ENCODE measurements at places on chromosomes 2 and 18. TPM values are rescaled to one million over a fixed set of nuclear protein-coding genes. Genes with fewer than 3 reads are reported as not detected.

Gene PLA2R1
- total RNA-seq = 2.7 TPM

Gene PRLH
- total RNA-seq = not detected

Gene C2orf15
- total RNA-seq = 0.79 TPM

Gene KIF3C
- 18.1 TPM for total RNA-seq

Gene GTF3C2
- 52.2 TPM for total RNA-seq

Gene UPP2
- total RNA-seq = not detected

Gene EFR3B
- 0.39 TPM for total RNA-seq

Gene TTC39C
- total RNA-seq = 13.0 TPM

Gene FOSL2
- total RNA-seq = 118 TPM

Gene SANBR
- 8.7 TPM for total RNA-seq

Gene SLC4A5
- total RNA-seq = 1.2 TPM

Gene SIX2
- 2.0 TPM for total RNA-seq

Gene SLC23A3
- 2.0 TPM for total RNA-seq

Gene PRKAG3
- total RNA-seq = not detected

Gene NXPH2
- not detected for total RNA-seq

Gene AGXT
- not detected for total RNA-seq

Gene AFF3
- not detected for total RNA-seq

Gene MFSD6
- 15.4 TPM for total RNA-seq

Gene SLC8A1
- 4.3 TPM for total RNA-seq

Gene ARHGEF4
- total RNA-seq = 5.9 TPM

Gene DNAH7
- total RNA-seq = 0.11 TPM

Gene QPCT
- 60.9 TPM for total RNA-seq

Gene TRIM54
- not detected for total RNA-seq

Gene PIEZO2
- under 0.01 TPM for total RNA-seq

Gene MRO
- not detected for total RNA-seq

Gene CNDP1
- not detected for total RNA-seq

Gene GPR55
- total RNA-seq = not detected

Gene KHK
- not detected for total RNA-seq

Gene KCNS3
- 0.11 TPM for total RNA-seq

Gene UGT1A7
- 0.39 TPM for total RNA-seq

Gene FAM161A
- 1.1 TPM for total RNA-seq

Gene GALNT13
- total RNA-seq = 48.7 TPM

Gene PLEKHM3
- total RNA-seq = 18.8 TPM

Gene TNFAIP6
- not detected for total RNA-seq

Gene THSD7B
- total RNA-seq = under 0.01 TPM

Gene DSG4
- not detected for total RNA-seq

Gene DYNAP
- not detected for total RNA-seq

Gene ASB18
- total RNA-seq = not detected

Gene GCC2
- 36.9 TPM for total RNA-seq

Gene CFAP53
- 0.43 TPM for total RNA-seq

Gene RUFY4
- not detected for total RNA-seq

Gene ANO7
- total RNA-seq = not detected

Gene GALR1
- total RNA-seq = not detected

Gene CGREF1
- 0.33 TPM for total RNA-seq
